ENCODE measurements at places on chromosomes 2 and 18.

GRCh38 chr18:55116863-55117262 lies 157.6 kb upstream of the CCDC68 start:
- DNase-seq, result no peak

- no peak for DNase-seq
These were observed 418.9 kb upstream of the FANCL start for GRCh38 chr2:58660046-58660445.

- DNase-seq, result no peak
These were observed 67.4 kb downstream of the ADNP2 start for GRCh38 chr18:80176334-80177073.

DNA sequence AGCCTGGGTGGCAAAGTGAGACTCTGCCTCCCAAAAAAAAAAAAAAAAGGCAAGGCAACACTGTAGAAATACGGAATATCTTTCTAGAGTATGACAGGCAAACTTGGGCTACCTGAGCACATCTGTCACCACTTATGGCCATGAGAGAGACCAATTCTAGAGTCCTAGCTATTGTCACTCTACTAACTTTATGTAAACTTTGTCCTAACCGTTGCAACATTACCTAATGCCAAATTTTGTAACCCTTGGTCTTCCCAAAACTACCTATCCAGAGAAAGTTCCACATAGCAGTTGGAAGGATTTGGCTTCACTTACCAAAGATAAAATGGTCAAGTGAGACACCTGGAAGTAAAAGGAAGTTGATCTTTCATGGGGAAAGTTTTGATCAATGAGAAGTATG lies 26.6 kb upstream of the SCN7A start:
- no peak for DNase-seq

GRCh38 chr18:69399253-69399652 lies 1.4 kb upstream of the DOK6 start:
- DNase-seq, result no peak

DNA sequence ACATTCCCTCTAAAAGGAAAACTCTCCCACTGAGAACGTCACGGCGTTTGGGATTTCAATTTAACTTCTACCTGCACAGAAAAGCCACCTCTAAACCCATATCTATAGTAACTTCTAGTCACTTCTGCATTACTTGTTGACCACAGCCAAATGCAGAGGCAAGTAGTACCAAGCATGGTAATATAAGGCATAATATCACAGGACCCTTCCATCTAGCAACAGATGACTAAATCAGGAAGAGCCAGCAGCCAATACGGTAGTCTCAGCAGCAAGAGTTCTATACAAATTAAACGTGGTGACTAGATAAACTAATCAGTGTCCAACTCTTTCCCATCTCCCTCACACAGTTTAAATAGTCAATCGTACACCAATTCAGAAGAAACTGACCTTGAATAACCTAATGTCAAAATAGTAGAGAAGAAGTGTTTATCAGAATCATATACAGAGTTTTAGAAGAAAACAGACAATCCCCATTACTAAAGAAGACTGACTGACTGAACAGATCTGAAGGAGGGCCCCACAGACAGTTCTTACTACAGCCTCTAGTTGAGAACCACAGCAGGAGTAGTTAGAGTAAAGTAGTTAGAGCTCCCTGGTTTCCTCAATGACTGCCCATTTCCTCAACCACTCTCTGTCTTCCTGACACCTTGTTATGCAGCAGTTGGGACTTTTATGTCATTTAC lies 30.0 kb downstream of the MEMO1 start:
- peak; percentile 13 for DNase-seq

DNA sequence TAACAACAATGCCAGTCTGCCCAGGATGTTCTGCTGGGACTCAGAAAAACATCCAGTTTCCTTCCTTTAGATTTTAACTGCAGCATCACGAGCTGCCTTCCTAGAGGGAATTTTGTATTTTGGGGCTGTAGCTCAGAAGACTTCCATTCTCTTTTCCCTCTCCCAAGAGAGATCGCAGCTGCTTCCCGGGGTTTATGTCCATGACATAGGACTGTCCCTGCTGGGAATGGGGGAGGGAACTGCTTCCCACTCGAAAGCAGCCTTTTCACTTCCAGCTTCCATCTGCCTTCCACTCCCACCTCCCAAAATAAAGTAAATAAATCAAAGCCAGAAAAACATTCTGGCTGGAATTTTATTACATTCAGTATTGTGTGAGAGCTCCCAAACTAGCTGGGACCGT lies 52.4 kb downstream of the LIMS1 start:
- DNase-seq, result no peak

- DNase-seq, result no peak
These were observed 237.5 kb downstream of the LDLRAD4 start for GRCh38 chr18:13455960-13456481.

DNA sequence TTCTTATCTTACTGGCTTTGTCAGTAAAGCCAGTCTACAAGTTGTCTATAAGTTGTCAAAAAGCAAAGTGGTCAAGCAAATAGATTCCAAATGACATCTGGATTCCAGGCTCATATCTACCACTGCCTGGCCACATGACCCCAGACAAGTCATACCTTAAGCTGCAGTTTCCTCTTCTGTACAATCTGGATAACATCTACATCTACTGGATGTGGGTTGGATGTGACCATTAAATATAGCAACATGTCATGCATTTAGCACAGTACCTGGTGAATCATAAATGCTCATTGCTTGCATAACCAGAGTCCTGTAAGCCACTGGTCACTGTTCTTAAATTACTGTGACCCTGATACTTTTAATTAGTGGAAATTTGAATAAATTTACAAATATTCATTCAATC lies 16.8 kb downstream of the COBLL1 start:
- no peak for DNase-seq

Measured in H54 (cell line).